Cerebellar cortex (tissue), 1 donor: ENCODE measurements at places on chromosomes 5 and 9.

GRCh38 chr9:91678807-91679580 lies 255.4 kb upstream of the NFIL3 start:
- no peak for DNase-seq

GRCh38 chr5:1807451-1808185 lies 6.4 kb downstream of the NDUFS6 start:
- DNase-seq, result no peak

- peak; percentile 48 for DNase-seq
These were observed 18.8 kb downstream of the GLE1 start for GRCh38 chr9:128523199-128523925.

DNA sequence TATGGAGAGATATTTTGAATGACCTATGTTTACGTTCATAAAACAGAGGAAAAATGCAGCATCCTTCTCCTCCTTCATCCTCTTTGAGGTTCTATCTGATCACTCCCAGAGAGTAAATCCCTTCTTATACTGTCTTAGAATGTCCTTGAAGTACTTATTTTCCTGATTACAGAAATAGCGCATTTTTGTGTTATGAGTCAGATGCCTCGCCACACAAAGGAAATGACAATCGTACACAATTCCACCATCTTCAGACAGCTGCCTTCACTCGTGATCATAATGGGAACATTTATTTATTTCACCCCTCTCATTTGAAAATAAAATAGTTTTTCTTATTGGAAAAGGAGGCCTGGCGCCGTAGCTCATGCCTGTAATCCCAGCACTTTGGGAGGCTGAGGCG lies 2.4 kb upstream of the GLT6D1 start:
- no peak for DNase-seq

- DNase-seq, result no peak
These were observed 27.2 kb upstream of the FCN1 start for GRCh38 chr9:134944916-134945315.

GRCh38 chr5:32135086-32135485 lies 39.0 kb downstream of the GOLPH3 start:
- no peak for DNase-seq

DNA sequence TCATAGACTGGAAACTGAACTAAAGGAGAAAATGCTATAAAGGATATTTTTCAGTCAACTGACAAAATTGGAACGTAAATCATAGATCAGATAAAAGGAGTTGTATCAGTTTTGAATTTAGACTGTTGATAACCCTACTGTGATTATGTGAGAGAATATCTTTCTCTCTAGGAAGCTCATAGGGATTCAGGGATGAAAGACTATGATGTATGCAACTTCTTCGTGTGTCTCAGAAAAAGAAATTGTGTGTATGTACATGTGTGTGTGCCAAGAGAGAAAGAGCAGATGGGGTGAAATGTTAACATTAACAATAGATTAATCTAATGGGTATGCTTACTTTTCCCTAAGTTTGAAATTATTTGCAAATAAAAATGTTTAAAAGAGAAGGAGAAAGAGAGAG lies 30.7 kb upstream of the C5orf58 start:
- DNase-seq, result no peak

DNA sequence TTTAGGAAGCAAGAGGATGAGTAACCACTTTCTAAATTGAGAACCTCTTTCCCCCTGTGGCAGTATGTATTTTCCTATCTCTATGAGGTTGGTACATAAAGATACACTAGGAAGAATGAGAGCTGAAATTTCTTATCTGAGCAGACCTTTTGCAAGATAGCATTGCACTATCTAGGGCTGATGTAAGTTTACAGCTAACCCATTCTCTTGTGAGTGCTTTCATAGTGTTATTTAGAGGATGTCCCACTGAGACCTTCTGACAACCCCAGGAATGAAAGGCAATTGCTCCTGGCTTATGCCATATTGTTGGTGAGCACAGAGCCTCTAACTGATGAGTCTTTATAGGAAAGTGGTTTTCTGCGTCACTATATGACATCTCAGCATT lies 1209.3 kb upstream of the CDH6 start:
- DNase-seq, result no peak

DNA sequence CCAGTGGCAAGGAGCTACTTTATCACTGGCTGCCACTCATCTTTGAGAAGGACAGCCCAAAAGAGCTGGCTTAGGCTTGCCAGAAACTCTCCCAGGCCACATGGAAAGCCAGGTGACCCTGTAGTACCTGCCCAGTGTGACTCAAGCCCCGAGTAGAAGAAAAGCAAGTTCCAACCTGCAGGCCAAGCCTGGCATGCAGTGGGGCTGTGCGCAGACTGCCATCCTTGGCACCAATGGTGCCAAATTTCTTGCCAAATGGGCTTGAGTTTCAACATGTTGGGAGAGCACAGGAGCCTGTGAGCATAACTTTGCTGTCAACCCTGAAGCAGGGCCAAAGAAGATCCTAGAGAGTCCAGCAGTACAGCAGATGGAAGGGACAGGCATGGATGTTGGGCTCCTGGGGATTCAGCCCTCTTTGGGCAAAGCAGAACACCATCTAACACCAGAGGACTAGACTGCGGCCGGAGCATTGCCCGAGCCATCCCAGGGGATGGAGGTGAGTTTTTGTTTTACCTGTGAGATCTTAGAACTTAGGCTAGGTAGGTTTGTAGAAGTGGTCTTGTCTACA lies 27.3 kb upstream of the SHB start:
- DNase-seq, result no peak

DNA sequence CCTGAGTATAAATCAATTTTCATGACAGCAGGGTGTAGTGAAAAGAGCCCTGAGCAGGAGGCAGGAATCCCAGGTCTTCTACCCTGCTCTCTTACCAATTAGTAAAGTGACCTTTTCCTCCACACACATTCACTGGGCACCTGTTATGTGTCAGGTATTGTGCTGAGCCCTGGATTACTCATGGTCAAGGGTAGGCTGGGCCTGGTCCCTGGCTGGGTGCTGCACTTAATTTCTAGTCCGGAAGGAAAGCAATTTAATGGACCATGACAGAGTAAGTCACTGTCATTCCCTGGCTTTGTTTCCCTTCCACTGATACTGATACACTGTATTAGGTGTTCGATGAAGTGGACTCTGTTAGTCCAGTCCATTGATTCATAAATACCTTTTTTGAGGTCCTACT lies 29.1 kb upstream of the BRINP1 start:
- DNase-seq, result no peak

DNA sequence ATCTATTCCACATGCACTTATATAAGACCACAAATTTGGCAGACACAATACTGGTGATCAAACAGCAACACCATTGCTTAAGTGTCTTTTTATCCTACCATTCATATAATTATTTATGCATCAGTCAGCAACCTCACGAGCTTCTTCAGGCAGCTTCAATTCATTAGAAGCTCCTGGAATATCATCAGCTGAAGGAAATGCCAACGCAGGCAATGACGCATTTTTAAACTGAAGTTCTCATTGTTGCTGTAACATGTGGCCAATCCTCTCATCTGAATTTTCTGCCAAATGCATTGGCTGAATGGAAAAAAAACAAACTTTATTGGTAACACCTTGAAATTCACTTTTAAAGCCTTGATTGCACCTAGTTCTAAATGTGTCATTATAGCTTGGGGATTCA lies 376.4 kb upstream of the RGMB start:
- no peak for DNase-seq

- no peak for DNase-seq
These were observed 2.3 kb downstream of the FAM170A start for GRCh38 chr5:119631660-119632059.

DNA sequence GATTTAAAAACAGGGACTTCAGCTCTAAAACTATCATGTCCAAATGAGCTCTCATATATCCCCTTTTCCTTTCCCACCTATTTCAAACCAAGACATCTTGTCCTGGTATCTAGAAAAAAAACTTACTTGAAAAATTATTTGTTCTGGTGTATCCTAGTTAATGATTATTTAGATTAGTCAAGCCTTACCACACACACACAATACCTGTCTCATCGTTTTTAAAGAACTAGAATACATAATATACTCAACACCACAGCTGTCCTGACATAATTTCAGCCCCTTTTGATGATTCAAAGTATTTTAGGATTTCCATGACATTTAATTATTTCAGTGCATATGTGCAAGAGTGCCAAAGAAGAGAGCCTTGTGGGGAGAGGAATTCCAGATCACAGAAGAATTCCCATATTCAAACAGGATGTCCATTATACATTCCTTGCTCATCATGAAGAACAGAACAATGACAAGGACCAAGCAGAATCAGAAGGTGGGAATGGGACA lies 233.7 kb downstream of the SMARCA2 start:
- no peak for DNase-seq

- DNase-seq, result no peak
These were observed 740.8 kb upstream of the ZNF608 start for GRCh38 chr5:125487231-125487630.

GRCh38 chr5:91443023-91443422 lies 59.9 kb upstream of the ARRDC3 start:
- DNase-seq, result no peak

- DNase-seq, result peak; percentile 19
These were observed 38.6 kb upstream of the GGTA1 start for GRCh38 chr9:121538221-121538620.

GRCh38 chr5:37198842-37199241 lies 50.3 kb downstream of the CPLANE1 start:
- no peak for DNase-seq

- DNase-seq, result peak; percentile 8
These were observed 5.3 kb downstream of the ERAP2 start for GRCh38 chr5:96881511-96882115.

- DNase-seq, result no peak
These were observed 14.9 kb downstream of the XPA start for GRCh38 chr9:97682242-97682641.

GRCh38 chr5:150377964-150378694 lies 20.6 kb downstream of the TCOF1 start:
- no peak for DNase-seq

- no peak for DNase-seq
These were observed 30.0 kb downstream of the DNAJC21 start for GRCh38 chr5:34959323-34959722.

DNA sequence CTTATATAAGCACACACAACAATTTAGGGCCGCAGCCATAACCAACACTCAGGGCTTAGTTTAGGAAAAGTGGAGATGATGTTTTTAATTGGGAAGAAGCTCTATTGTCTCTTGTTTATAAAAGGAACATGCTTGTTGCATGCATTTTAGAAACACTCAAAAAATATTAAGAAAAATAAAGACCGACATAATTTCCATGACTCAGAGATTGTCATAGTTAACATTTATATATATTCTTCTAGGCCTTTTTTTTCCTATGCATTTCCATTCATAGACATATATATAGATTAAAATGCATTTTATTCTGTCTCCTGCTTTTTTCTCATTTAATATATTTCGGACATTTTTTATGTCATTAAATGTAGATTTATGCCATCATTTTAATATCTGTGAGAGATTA lies 13.6 kb upstream of the ARSI start:
- DNase-seq, result no peak

DNA sequence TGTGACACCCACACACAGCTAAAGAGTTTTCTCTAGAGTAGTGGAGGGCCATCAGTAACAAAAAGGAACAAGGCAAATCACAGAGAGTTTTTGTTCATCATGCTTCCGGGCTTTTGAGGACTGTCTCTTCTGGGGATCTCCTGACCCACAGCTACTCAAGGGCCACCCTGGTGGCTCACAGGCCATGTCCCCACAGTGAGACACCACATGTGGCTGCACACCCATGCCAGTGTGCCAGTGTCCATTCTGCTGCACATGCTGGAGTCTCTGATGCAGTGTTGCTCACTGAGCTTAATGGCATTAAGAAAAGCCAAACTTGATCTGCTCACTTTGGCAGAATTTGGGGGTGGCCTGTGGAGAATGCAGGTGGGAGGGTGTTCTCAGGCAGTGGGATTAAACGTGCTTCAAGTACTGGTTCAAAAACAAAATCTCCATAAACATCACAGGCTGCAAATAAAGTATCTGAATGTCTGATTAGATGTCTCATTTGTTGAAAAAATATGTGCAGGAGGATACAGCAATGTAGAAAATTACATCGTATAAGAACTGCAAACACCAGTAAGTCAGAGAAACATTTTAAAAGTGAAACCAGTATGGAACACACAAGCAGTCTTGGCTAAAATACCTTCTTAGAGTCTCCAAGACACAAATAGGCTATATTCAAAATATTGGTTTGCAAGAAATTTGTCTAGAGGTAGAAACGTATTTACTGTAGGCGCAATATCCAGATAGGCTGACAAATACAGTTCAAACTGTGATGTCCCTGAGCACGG lies 11.0 kb downstream of the FREM1 start:
- no peak for DNase-seq

GRCh38 chr5:167793700-167794099 lies 497.7 kb upstream of the WWC1 start:
- no peak for DNase-seq

GRCh38 chr9:136757751-136758140 lies 297 bp downstream of the LCN8 start:
- DNase-seq, result no peak

DNA sequence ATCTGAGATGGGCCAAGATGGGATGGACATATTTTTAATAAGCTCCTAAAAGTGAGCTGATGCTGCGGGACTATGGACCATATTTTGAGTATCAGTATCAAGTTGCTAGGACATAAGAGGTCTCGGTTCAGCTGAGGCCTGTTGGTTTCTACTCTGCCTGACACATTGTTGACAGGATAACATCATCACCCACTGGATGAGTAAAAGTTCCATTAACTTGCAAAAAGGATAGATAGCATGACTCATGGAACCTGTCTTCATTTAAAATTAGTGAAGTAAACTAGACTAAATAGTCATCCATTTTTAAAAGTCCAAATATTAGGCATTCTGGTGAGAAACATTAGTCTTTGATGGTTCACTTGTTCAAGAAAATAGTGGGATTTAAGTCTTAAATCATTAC lies 33.3 kb downstream of the PARP8 start:
- DNase-seq, result no peak

DNA sequence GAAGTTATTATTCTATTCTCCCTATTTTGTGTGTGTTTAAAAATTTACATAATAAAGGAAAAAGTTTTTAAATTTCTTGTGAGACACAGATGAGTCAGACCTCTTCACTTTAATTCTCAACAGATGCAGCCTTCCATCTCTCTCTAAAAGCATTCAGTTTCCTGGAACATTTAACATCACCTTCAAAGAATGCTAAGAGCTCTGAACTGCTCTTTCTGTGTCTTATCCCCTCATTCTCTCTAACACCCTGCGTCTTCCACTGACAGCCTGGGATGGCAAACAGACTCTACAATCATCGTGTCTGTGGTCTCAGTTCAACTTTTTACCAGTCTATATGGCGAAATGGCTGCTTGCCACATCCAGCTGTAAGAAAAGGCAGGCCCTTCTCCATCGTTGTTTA lies 173.0 kb downstream of the HINT1 start:
- no peak for DNase-seq

- DNase-seq, result no peak
These were observed 42.5 kb upstream of the NEURL1B start for GRCh38 chr5:172598251-172599203.

GRCh38 chr5:100448111-100448528 lies 87.1 kb upstream of the FAM174A start:
- DNase-seq, result no peak

DNA sequence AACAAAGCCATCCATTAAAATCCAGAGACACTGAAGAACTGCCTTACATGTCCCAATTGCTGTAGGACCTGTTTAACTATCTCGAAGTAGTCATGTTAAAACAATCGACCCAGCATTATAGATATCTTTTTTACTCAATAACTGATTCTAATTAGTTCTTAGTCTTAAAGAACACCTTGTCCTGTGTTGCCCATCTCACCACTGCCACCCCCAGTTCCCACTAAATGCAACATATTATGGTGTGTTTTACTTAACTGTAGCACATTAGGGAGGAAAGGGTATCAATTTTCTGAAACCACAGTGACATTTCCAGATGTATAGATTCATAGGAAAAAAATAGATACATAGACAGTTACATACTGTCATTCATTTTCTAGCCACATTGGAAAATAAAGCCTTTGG lies 221.2 kb downstream of the MEF2C start:
- no peak for DNase-seq
